ENCODE measurements at places on chromosomes 3 and 15.

GRCh38 chr3:14553871-14554270 lies 13.7 kb upstream of the GRIP2 start:
- no peak for DNase-seq

DNA sequence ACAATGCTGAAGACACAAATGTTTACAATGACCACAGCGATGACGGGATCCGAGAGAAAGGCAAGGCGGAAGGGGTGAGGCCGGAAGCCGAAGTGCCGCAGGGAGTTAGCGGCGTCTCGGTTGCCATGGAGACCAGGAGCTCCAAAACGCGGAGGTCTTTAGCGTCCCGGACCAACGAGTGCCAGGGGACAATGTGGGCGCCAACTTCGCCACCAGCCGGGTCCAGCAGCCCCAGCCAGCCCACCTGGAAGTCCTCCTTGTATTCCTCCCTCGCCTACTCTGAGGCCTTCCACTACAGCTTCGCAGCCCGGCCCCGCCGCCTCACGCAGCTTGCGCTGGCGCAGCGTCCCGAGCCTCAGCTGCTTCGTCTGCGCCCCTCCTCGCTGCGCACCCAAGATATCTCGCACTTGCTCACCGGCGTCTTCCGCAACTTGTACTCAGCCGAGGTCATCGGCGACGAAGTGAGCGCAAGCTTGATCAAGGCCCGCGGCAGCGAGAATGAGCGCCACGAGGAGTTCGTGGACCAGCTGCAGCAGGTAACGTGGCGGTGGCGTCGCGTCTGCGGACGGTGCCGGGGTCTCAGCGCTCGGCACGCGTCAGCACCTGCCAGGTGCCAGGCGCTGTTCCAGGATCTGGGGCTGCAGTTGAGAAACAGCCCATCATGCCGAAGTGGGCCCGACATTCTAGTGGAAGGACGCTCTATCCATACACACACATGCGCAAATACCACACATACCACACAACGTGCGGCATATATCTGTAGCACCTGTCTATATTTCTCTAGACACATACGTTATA lies at the start of gene DLEC1:
Gene DLEC1, plus strand, starts transcription at position 108 of the 798 bp plus-strand sequence. Its CDS starts 18 bp downstream, at position 126.
- DNase-seq = peak; percentile 76

GRCh38 chr15:49330166-49330565 lies 92.9 kb upstream of the FGF7 start:
- DNase-seq = no peak

DNA sequence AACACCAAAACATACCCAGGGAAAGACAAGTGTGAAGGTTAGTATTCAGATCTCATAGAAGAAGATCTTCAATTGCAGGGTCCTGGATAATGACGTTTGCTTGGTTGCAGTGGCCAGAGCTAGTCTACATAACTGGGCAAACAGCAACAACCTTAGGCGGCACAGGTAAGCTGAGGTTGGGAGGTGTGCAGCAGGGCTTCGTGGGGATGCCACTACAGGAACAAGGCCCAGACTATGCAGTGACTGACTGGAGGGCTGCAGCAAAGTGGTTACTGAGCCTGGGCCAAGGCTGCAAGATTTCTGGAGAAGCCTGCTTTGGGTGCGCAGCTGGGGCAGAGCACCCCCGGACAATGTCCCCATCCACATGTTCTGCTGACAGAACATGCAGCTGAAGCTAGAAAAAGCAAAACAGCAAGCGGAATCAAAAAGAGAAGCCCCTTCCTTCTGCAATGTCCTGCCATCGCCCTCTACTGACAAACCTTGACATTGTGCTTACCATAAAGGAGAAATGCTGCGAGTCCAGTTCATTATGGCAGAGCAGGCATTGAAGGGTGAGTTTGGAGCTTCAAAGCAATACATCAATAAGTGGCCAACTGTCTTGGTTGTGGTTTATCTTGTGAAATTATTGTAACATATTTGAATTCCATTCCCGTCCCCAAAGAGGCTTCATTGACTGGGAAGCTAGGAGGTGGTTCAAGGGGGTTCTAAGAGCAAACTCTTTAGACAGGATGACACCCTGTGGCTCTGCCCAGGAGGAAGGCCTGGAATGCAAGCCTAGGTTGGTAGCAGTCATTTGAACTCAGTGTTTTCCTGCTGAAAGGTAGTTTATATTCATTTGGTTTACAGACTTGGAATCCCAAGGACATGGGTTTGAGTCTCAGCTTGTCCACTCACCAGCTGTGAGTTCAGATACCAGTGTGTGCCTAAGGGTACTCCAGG lies 217.0 kb downstream of the PDCD6IP start:
- no peak for DNase-seq

DNA sequence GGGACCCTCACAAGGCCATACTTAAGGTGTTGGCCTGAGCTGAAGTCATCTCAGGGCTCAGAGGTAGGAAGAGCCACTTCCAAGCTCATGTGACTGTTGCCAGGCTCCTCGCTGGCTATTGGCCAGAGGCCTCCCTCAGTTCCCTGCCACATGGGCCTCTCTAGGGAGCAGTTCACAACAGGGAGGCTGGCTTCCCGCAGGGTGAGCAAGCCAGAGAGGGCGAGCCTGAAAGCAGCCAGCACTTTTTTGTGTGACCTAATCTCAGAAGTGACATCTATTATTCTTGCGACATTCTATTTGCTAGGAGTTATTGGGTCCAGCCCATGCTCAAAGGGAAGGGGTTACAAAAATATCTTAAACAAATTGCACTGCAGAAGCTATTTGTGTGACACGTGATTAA lies 201.4 kb downstream of the SSR3 start:
- no peak for DNase-seq

- no peak for DNase-seq
These were observed 5.6 kb downstream of the MYO1E start for GRCh38 chr15:59367022-59367451.

- DNase-seq = no peak
These were observed 58.3 kb downstream of the RAB11A start for GRCh38 chr15:65927545-65927944.

- no peak for DNase-seq
These were observed 14.1 kb downstream of the ST3GAL6 start for GRCh38 chr3:98777286-98777685.

DNA sequence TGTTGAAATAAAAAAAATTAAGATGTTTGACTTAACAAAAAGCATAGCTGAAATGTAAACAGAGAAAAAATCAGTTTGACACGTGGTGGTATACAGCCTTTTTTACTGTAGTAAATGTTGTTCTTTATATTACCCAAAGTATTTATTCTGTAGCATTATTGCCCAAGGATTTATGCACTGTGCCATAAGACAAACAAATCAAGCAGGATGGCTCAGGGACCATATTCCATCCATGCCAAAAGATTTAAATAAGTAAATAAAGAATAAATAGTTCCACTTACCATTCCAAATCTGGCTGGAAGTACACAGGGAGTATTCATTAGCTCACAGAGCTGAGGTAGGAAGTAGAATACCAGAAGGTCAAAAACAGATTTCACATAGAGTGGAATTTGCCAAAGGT lies 666.7 kb upstream of the CADM2 start:
- no peak for DNase-seq

GRCh38 chr3:168289471-168290008 lies 193.8 kb upstream of the GOLIM4 start:
- no peak for DNase-seq

DNA sequence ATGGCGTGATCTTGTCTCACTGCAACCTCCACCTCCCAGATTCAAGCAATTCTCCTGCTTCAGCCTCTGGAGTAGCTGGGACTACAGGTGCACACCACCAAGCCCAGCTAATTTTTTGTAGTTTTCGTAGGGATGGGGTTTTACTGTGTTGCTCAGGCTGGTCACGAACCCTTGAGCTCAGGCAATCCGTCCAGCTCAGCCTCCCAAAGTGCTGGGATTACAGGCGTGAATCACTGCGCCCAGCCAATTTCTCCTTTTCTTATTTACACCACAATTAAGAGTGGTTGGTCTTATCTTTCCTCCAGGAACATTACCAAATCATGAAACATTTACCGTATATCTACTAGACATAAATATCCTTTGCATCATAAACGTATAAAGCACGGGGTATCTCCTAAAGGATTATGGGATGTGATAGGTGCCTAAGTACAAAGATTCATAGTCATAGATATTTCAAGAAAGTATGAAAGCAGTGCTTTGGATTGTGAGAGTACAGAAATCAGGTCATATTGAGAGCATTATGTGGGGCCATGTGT lies 194.5 kb downstream of the RBMS3 start:
- DNase-seq = no peak

DNA sequence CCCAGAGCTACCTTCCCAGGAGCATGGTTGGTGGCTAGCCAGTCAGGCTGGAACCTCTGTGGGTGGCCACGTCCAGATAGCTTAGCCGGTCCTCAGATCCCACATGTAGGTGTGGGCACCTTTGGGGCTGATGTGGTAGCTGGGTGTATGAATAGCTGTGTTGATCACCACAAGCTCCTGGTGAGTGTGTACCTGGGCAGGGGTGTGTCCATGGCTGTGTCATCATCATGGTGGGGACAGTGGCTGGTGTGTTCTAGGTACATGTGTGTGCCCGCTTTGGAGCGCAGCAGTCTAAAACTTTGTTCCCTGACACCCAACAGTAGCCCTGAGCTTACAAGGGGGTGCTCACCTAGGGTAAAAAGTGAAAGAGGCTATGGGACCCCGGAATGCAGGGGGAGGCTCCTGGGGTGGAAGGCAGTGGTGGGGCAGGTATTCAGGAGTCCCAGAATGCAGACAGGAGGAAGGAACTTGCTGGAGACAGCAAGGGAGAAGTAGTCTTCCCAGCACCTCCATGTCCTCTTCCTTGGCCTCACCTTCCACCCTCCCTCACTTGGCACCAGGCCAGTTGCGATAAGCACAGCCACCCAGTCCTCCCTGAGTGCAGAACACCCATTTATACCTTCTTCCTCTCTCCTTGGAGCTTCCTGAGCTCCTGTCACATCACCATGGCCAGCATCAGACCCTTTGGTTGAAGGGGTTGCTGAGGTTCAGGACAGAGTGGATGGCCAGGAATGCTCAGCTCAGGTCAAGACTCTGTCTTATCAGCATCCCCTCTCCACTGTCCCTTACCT lies 1.2 kb downstream of the CISH start:
- DNase-seq = no peak

GRCh38 chr3:96319166-96319565 lies 495.2 kb upstream of the EPHA6 start:
- no peak for DNase-seq

- DNase-seq = no peak
These were observed 96.1 kb downstream of the OPA1 start for GRCh38 chr3:193688834-193689714.

GRCh38 chr3:32817257-32817557 lies 590 bp upstream of the TRIM71 start:
- no peak for DNase-seq

DNA sequence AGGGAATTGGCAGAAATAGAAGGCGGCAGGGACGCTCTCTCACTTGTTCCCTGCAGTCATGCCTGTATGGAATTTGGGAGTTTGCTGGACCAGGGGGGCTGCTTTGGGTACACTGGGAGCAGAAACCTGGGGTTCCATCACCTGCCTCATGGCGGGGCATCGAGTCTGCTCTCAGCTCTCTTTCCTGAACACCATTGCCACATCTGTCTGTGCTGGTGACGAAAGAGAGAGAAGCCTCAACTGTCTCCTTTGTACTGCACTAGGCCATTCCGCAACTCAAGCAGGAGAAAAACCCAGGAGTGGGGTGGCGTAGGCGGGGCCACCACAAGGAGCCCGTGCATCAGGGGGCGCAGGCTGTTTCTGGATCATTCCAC lies 14.0 kb downstream of the TMEM158 start:
- DNase-seq = no peak

- DNase-seq = no peak
These were observed 1.0 kb upstream of the PXK start for GRCh38 chr3:58331593-58332152.

GRCh38 chr3:100141586-100141985 lies 27.3 kb upstream of the FILIP1L start:
- DNase-seq = no peak

DNA sequence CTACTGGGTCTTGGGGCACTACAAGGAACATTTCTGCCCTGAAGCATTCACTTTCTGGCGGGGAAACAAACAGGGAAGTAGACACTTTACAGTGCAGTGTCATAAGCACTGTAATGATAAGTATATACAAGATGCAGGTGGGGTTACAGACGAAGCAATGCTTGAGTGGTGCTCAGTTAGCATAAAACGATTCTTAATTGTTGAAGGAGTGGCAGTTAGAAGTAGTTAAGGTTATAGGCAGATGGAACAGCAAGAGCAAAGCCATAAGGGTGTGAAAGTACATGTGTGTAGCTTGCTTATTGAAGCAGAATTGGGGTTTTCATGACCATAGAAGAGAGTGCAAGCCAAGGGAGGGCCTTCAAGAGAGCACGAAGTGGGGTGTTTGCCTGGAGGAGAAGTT lies 46.2 kb downstream of the SLC25A26 start:
- DNase-seq = no peak

DNA sequence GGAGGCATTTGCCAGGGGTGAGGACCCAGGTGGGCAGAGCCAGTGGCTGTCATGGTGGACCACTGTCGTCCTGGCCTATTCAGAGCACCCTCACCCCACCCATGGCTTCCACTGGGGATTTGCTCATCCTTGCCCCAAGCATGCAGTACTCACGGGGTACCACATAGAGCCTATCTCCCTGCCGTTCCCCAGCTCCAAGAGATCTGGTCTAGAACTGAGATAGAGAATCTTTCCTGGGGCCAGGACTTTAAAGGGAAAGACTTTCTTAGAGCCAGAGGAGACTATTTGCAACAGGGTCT lies 76.9 kb upstream of the TNFAIP8L3 start:
- no peak for DNase-seq

- no peak for DNase-seq
These were observed 874.6 kb downstream of the ROBO1 start for GRCh38 chr3:78893161-78893560.

- DNase-seq = no peak
These were observed 178.2 kb downstream of the PDZRN3 start for GRCh38 chr3:73446467-73447110.

GRCh38 chr3:120683213-120683612 lies 1.2 kb upstream of the HGD start:
- DNase-seq = no peak

GRCh38 chr15:64878705-64879104 lies 33.0 kb upstream of the ANKDD1A start:
- DNase-seq = no peak

- no peak for DNase-seq
These were observed 131.6 kb upstream of the HACD2 start for GRCh38 chr3:123716411-123716810.

DNA sequence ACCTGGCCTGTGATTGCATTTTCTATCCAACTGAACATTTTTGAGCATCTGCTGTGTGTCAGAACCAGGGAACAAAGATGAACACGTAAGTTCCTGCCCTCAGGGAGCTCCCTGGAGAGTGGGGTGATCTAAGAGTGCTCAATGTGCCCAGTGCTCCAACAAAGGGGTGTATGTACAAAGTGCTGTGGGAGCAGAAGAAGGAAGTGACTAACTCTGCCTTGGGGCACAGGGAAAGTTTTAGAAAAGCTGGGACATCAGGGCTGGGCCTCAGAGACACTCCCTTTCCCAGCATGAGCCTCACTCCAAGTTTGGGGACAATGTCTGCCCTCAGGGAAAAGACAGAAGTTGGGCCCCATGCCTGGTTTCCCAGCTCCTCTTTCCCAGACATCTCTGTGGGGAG lies 27.6 kb upstream of the BNC1 start:
- DNase-seq = no peak

- no peak for DNase-seq
These were observed 31.9 kb downstream of the TUSC7 start for GRCh38 chr3:116741467-116741866.

GRCh38 chr3:54279005-54279583 lies 156.7 kb downstream of the CACNA2D3 start:
- no peak for DNase-seq

GRCh38 chr3:195763843-195764825 lies 43.4 kb downstream of the MUC20 start:
- no peak for DNase-seq

Measured in stimulated activated CD8-positive, alpha-beta memory T cell treated with anti-CD3 and anti-CD28 coated beads, Interleukin-2, amount 100 ng/mL, for 1 hour (primary cell).